ENCODE measurements at places on chromosomes 4 and X.

- DNase-seq, result peak; percentile 27
These were observed at the start of gene BCOR for GRCh38 chrX:40097504-40098263. Gene BCOR, minus strand, starts transcription at chrX:40097958. Its CDS starts 20,029 bp downstream, at chrX:40077929.

GRCh38 chr4:3424522-3425095, 17.2 kb upstream of the HGFAC start:
- no peak for DNase-seq

- DNase-seq, result no peak
These were observed 306.2 kb downstream of the CPXCR1 start for GRCh38 chrX:89053223-89053622.

- DNase-seq, result no peak
These were observed 11.7 kb downstream of the TRMT2B start for GRCh38 chrX:101040197-101040596.

GRCh38 chr4:38464328-38464727, 199.7 kb upstream of the KLF3 start:
- DNase-seq, result no peak

GRCh38 chrX:29687687-29688086, 527.7 kb upstream of the MAGEB2 start:
- no peak for DNase-seq

- DNase-seq, result no peak
These were observed 63.0 kb upstream of the STOX2 start for GRCh38 chr4:183842129-183842528.

GRCh38 chrX:19350941-19351384, 7.2 kb downstream of the PDHA1 start:
- no peak for DNase-seq

- peak; percentile 90 for DNase-seq
These were observed 150.9 kb downstream of the SHROOM3 start for GRCh38 chr4:76585897-76586360.

DNA sequence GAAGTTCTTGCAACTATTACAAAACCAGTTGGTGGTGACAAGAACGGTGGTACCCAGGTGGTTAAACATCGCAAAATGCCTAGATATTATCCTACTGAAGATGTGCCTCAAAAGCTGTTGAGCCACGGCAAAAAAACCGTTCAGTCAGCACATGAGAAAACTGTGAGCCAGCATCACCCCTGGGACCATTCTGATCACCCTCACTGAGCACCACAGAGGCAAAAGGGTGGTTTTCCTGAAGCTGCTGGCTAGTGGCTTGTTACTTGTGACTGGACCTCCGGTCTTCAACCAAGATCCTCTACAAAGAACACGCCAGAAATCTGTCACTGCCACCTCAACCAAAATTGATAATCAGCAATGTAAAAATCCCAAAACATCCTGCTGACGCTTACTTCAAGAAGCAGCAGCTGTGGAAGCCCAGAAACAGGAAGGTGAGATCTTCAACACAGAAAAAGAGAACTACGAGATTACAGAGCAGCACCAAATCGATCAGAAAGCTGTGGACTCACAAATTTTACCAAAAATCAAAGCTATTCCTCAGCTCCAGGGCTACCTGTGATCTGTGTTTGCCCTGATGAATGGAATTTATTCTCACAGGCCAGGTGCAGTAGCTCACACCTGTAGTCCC, 21.4 kb upstream of the SLC10A6 start:
- DNase-seq, result no peak

DNA sequence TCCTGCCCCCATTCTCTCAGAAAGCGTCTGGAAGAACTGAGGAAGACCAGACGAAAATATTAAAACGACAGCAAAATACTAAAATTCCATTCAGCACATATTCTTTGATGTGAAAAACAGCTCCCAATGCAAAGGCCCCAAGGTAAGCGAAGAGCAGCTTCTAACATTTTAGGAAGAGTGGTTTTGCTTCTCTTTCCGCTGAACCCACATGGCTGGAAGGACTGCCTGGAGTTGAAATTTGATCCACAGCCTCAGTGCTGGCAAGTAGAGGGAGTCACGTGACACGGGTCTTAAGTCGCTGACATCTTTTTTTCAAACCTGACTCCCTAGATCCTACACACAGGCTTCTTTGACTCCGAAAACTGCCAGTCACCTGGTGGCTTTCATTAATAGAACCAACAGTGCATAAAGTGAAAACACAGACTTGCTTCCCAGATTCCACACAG, at the start of gene FAM13A:
Gene FAM13A (minus strand): TSS at position 233 of the 446 bp plus-strand sequence. CDS start 221 bp downstream, at position 12.
- DNase-seq, result peak; percentile 69

DNA sequence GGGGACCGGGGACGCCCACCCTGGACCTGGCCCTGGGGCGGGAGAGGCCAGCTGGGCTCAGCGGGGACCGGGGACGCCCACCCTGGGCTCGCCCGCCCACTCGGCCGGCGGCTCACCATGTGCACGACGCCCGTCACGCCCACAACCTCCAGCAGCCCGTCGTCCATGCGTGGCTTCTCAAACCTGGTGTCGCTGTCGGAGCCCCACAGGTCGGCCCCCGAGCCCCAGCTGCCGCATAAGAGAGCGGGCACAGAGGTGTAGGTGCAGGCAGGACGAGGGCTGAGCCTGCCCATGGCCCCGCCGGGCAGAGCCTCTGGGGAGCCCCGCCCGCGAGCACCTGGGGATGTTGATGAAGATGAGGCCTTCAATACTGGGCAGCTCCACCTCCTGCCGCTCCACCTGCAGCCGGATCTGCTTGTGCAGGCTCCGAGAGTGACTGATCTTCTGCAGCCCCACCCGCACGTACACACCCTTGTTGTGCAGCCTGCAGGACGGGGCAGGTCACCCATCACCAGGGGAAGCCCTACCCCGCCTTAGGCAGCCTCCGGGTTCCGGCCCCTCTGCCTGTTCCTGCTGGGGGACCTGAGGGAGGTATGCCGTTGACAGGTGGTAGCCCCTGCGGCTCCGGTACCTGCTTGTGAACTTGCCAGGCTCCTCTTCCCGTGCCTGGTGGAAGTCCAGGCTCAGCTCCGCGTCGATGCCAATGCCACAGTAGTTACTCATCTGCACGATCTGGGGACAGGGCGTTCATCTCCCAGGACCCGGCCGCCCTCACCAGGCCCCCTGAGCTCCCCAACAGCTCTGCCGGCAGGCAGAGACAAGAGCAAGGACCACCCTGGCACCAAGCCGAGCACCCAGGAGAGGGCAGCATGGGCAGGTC, 11.8 kb downstream of the DGKQ start:
- no peak for DNase-seq

- DNase-seq, result no peak
These were observed 921 bp downstream of the PFKFB1 start for GRCh38 chrX:54992911-54993622.

- DNase-seq, result no peak
These were observed 55.9 kb downstream of the UGT2A2 start for GRCh38 chr4:69583543-69583942.

- DNase-seq, result no peak
These were observed 24.8 kb downstream of the CPE start for GRCh38 chr4:165403637-165404036.

GRCh38 chr4:16377887-16378286, 151.6 kb upstream of the TAPT1 start:
- no peak for DNase-seq

DNA sequence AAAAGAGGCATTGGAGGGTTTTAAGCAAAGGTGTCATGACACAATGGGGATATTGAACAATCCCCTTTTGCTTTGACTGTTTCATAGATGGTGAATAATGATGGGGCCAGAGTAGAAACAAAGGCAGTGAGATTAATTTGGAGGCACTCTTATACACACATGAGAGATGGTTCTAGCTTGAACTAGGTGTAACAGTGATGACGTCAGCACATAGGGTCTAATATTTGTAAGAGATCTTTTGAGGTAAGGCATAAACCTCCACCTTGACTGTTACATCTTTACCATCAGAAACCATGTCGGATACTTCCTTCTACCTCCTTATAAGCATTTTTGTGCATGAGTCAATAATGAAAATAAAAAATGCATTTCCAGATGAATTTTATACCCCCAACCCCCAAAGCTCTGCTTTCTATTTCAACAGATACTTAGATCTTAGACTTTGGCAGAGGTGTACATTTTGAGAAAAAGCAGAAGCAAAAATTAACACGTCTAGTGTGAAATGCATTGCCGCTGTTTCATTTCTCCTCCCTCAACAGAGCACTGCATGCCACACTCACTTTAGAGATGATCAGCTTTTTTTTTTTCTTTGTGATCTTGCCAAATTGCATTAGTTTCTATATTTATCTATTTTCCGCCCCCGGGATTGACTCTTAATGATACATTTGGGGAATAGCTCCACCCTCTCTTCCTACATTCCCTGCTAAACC, 87.2 kb downstream of the HS3ST1 start:
- no peak for DNase-seq

DNA sequence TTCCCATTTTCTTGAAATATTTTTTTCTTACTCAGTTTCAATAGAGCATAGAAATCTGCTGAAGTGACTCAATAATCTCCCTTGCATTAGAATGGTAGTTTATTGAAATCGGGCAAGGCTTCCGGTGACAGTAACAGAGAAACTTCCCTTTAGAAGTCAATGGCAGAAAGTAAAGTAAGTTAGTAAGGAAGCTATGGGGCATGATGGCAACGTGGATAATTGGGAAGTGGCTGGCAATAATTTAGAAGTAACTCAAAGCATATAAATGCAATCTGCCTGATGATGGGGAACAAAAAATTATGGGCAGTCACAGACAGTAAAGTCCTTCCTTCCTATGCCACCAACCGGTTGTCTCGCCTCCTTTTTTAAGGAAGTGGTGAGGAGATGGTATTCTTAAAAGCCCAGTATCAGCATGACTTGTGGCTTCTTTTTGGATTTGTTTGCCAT, 7.6 kb downstream of the CYBB start:
- no peak for DNase-seq

DNA sequence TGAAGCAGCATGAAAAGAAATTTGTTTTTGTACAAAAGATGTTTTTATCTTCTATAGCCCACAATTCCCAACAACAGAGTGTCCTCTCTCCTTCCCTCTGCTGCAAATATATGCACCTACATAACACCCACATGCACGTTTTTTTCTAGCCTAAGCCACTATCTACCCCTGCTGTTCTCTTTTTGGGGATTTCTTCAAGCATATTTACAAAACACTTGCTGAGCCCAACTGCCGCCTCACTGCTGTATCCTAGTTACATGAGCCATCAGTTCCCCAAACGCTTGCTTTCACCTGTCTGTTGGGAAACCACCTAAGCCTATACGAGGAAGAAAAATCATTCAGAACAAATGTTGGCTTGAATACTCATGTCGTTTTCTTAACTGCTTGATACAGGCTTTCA, 127.2 kb downstream of the CHRNA9 start:
- DNase-seq, result no peak

DNA sequence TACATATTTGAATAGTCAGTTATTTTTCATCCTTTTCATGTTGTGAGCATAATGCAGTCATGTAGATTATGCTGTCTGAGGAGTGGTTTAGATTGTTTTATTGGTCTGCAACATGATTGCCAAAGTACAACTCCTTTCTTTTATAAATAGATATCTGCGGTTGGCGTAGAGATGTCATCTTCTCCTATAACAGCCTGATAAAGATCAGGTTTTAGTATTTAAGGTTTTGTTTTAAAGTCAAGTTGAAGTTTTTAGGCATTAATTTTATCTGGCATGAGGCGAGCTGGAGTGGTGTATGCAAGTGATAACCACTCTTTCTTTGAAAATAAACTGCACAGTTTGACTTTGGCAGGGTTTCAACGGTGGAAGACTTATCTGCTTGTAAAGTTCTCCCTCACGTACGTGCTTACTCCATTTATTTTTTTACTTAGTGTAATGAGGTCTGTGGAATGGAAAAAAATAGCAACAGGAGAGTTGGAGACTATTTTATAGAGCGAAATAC, 126.3 kb downstream of the FBXO8 start:
- DNase-seq, result no peak

DNA sequence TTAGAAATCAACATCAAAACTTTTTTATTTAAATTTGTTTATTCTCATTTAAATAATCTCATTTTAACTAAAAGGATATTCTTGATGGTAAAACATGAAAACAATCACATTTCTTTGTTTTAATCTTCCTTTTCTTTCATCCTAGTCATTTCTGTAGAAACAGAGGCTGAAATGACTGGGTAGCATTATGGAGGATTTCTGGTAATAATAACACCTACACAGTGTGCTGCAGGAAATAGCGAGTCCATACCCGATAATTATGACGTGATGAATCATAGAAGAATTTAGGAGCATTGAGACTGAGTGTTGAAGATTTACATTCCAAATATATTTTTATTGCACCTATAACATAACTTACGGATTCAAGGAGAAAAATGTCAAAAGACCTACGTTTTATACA, 31.4 kb upstream of the BBS12 start:
- no peak for DNase-seq

DNA sequence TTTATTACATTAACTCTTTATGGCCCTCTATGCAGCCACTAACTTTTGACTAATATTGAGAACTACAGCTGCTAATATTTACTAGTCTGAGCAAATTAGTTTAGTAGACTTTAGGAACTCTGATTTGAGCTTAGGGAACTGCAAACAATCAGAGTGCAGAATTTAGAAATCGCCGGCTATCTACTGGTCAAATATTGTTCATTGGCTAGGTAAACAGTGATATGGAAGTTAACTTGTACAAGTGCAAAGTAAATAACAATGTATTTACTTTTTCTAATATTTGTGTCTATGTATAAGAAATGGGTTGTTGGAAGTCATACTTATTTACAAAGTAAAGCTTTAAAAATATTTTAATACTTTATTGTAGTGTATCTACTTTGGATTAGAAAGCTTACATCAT, 279.6 kb downstream of the CFAP299 start:
- DNase-seq, result no peak

DNA sequence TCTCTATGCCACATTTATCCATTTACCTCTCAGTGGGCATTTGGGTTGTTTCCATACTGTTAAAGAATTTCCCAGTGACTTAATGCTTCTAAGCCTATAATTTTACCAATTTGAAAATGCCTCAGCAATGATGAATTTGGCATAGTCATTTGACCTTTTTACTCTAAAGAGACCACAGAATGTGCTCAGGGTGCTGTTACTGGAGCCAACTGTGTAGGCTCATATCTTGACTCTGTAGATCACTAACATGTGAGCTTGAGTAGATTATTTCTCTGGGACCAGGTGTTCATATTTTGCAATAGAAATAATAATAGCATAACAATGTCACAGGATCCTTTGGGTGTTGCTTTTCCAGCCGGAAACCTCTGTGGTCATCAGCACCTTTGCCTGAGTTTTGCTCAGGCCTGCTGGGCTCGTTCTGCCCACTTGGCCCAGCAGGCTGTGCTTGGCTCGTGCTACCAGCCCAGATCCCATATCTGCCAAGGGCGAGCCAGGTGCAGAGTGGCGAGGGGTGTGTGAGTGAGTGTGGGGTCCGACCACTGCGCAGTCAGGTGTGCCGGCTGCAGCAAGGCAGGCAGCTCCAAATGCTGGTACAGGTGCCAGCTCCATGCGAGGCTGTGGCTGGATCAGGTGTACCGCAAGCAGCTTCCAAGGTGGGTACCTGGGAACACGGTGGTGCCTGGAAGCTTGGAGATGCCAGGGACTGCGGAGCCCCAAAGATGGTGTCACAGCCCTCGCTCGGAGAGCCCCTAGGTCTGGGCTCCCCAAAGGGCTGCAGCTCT, 70.6 kb upstream of the ANK2 start:
- DNase-seq, result no peak
